ENCODE measurements at places on chromosomes 1 and 21. TPM values are rescaled to one million over a fixed set of nuclear protein-coding genes. Genes with fewer than 3 reads are reported as not detected.

DNA sequence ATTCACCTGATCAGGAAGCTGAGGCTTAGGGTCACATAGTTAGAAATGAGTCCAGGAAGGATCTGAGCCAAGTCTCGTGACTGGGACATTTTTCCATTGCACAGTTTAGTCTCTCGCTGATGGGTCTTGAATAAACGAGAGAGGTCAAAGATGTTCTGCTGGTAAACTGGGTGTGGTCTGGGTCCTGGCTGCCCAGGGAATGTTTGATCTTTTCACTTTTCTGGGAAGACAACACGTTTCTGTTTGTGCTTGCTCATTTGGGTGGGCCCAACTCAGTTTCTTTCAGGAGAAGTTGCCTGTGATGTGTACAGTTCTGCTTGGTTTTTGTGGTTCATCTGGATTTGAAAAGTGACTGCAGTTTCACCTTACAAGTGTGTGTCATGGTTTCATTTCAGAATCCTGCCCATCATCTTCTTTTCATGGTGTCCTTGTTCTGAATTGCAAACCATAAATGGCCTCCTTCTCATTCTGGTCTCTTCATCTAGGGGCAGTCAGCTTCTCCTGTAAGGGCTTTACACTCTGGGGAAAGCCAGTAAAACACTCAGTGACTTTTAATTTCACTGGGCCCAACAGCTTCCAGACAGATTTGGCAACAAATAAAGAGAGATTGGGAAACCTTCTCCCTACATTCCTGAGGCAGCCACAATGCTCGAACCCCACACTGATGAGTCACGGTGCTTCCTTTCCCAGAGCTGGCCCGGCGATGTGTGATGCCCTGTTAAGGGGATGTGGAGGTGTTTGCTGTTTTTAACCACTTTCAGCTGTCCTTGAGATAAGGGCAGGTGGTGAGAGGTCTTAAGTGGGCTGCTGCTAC is 7.2 kb upstream of the TACSTD2 start:
- peak overlapping the region; percentile 2 for H3K4me3 ChIP-seq
- H3K4me1 ChIP-seq: peaks cover 35% of the 10 kb centered on the region

DNA sequence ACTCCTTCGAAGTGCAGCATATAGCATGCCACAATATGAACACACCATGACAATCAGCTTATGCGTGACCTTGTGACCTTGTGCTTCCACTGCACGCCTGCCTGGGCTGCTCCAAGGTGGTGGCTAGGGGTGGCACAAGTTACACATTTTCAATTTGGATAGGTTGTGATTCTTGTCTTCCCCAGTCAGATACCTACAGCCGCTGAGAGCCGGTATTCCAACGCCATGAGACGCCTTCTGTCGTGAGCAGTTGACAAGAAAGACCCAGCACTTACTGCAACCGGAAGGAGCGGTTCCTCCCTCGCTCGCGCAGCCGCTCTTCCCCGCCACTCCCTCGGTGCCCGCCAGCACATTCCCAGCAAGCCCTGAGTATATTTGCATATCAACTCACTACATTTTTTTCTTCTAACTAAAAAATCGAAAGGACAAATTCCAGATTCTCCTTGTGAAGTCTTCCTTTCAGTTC is 359 bp upstream of the RNU11 start:
- no peaks in the 10 kb centered on the region for H3K27me3 ChIP-seq
- peak; percentile 84 for DNase-seq
- H3K27ac ChIP-seq: peak overlapping the region; percentile 99
- peak overlapping the region; percentile 57 for H3K4me3 ChIP-seq

DNA sequence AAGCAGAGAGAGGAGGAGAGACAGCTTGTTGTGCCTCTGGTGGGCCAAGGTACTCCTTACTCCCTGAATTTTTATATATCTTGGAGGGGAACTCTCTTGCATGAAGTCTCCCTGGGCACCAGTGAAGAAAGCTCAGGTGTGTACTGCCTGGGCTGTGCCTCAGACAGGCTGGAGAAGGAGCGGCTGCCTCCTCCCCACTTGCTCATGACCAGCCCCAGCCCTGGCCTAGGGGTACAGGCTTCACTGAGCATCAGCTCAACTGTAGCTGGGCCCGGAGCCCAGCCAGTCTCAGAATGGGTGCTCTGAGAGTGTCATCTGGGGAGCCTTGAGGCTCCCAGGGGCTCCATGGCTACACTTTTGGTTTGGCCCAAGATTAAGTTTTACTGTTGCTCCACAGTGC is 44.8 kb upstream of the TENT5C start:
- no peaks in the 10 kb centered on the region for H3K27me3 ChIP-seq
- DNase-seq: no peak
- no peaks in the 10 kb centered on the region for H3K4me1 ChIP-seq
- no peak overlapping the region for H3K27ac ChIP-seq
- H3K4me3 ChIP-seq: no peak overlapping the region

- no peak overlapping the region for H3K27ac ChIP-seq
- no peaks in the 10 kb centered on the region for H3K27me3 ChIP-seq
- H3K4me1 ChIP-seq: peaks cover 26% of the 10 kb centered on the region
- no peak for DNase-seq
- no peaks in the 10 kb centered on the region for H3K36me3 ChIP-seq
Observed at GRCh38 chr1:235051521-235051920, 77.1 kb downstream of the TOMM20 start.

Gene ATP6V1G3
- total RNA-seq: not detected

DNA sequence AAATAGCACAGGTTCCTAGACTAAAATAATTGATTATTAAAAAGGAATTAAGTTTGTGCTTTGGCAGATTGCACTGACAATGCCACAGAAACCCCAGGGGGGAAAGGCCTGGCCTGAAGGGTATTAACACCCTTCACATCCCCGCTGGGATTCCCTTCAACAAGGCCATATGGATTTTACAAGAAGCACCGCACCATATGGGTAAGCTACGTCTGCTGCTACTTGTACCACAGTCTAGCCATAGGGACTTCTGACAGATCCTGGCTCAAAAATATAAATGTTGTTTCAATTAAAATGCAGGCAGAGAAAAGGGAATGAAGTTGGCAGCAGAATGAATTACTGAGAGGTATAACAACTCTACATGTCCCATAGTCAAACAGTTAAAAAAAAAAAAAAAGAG is 101.0 kb downstream of the DENND1B start:
- H3K27ac ChIP-seq: no peak overlapping the region
- H3K27me3 ChIP-seq: no peaks in the 10 kb centered on the region
- no peak for DNase-seq
- H3K4me3 ChIP-seq: no peak overlapping the region
- no peaks in the 10 kb centered on the region for H3K4me1 ChIP-seq

DNA sequence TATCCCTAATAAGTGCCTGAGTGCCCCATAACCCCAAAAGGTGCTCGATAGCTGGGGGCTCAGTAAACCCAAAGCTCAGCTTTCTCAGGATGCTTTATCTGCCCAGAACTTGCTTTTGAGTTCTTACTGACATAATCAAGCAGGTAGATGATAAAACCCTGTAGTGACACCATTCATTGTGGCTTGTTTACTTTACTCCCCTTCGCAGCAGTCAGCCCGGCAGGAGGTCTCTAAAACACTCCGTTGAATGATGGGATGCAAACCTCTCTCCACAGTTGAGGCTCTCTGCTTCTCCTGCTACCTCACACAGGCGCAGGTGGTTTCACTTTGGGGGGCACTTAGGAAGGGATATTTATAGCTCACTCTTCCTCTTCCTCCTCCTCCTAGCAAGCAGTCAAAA is 349.4 kb downstream of the HLX start:
- H3K27me3 ChIP-seq: no peaks in the 10 kb centered on the region
- no peaks in the 10 kb centered on the region for H3K4me1 ChIP-seq
- H3K36me3 ChIP-seq: no peaks in the 10 kb centered on the region

Gene LCA5L
- 2.0 TPM for total RNA-seq

DNA sequence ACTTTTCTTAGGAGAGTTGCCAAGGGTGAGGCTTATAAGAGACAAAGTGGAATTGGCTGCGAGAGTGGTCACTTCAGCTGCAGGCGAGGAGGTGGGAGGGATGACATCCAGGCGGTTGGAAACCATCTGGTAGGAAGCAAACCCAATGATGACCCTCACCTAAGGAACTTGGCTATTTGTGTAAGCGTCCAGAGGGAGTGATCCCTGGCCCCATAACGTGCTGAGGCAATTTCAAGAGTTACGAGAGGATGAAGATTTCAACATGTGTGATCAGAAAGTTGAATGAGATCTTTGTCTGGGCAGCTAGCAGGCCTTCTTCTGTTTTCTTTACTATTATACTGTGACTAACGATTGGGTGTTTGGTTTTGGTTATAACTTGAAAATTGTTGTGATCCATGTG is 102.7 kb upstream of the VANGL1 start:
- no peak overlapping the region for H3K27ac ChIP-seq
- no peak for DNase-seq
- no peak overlapping the region for H3K4me3 ChIP-seq
- no peaks in the 10 kb centered on the region for H3K36me3 ChIP-seq
- no peaks in the 10 kb centered on the region for H3K27me3 ChIP-seq
- H3K4me1 ChIP-seq: no peaks in the 10 kb centered on the region

GRCh38 chr1:173409613-173410012 is 67.5 kb upstream of the PRDX6 start:
- no peaks in the 10 kb centered on the region for H3K27me3 ChIP-seq
- DNase-seq: peak; percentile 94
- H3K4me1 ChIP-seq: peaks cover 22% of the 10 kb centered on the region
- no peak overlapping the region for H3K27ac ChIP-seq
- H3K36me3 ChIP-seq: no peaks in the 10 kb centered on the region

Gene STYXL2
- 0.82 TPM for total RNA-seq

Data from astrocyte (in vitro differentiated cells and primary cell).